ENCODE measurements at places on chromosomes 12 and 14.

GRCh38 chr12:46459861-46460545, 87.4 kb upstream of the SLC38A2 start:
- no peak for DNase-seq

DNA sequence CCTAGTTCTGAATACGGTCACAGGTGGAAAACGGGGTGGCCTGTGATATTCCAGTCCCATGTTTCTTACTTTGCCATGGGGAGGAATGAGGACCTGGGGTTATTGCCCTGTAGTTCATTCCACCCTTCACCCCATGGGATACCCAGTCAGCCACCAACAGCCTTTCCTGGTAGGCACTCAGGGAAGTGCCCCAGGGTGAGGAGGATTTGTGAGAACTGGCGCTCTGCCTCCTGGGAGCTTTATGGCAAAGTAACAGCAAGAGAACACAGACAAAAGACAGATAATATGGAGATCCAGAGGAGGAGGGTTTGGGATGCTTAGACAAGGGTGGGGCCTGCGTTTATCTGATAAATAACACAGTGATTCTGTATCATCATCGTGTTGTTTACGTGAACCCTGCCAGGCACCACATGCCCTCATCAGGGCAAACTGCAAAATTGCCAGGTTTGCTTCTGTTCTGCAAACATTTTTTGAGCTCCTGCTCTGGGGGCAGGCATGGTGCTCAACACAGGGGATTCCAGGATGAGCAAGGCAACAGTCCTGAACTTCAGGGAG, 223.5 kb downstream of the SLC41A2 start:
- DNase-seq: no peak

GRCh38 chr14:76576047-76576741, 185.1 kb upstream of the VASH1 start:
- no peak for DNase-seq

GRCh38 chr12:15966426-15966825, 55.3 kb downstream of the DERA start:
- no peak for DNase-seq

GRCh38 chr12:56084958-56085543, 5.1 kb downstream of the ERBB3 start:
- peak; percentile 18 for DNase-seq

DNA sequence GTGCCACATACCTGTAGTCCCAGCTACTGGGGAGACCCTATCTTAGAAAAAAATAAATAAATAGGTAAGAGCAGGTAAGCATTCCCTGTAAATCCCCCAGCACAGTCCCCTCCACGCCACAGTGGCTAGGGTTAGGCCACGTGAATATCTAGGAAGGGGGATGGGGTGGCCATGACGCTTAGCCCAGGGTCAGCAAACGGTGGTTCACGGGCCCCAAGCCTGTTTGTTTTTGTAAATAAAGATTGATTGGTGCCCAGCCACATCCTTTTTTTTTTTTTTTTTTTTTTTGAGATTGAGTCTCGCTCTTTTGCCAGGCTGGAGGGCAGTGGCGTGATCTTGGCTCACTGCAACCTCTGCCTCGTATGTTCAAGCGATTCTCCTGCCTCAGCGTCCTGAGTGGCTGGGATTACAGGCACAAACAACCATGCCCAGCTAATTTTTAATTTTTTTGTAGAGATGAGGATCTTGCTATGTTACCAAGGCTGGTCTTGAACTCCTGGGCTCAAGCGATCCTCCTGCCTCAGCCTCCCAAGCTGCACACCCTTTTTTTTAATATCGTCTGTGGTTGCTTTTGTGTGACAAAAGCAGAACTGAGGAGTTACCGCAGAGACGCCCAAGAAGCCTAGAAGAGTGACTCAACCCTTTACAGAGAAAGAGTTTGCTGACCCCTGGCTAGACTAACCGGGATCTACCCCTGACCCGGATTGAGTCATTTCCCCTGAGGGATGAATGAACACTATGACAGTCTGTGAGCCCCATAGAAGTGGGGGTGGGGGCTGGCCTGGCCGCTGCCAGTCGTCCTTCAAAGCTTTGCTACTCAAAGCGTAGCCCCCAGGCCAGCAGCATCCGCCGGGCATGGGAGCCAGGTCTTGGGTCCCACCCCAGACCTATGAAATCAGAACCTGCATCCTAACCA, 113.7 kb upstream of the NCOR2 start:
- DNase-seq: no peak

DNA sequence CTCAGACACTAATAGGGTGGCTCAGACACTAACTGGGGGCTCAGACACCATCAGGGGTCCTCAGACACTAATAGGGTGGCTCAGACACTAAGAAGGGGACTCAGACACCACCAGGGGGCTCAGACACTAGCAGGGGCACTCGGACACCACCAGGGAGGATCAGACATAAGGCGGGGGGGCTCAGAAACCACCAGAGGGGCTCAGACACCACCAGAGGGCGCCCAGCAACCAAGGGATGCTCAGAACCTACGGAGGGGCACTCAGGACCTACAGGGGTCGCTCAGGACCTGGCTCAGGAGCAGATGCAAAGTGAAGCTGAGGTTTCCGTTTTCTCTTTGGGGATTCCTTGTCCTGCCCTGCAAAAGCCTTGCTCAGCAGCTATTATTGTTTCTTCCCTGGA, 448.5 kb downstream of the TMEM121 start:
- DNase-seq: no peak

DNA sequence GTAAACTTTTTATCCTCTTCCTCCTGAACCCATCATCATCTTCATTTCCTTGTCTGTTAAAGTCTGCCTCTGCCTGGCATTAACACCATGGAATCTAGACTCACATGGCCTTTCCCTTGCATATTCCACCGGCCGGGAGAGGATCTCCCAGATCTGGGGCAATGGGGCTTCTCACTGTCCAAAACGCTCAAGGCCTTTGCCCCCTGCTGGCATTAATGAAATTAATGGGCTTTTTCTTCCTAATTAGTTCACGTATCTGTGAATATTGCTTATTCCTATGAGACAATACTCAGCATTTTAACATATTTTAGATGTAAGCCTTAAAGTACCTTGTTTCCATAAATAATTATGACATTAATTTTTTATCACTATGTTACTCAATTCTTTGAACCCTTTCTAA, 42.9 kb upstream of the CAPRIN2 start:
- DNase-seq: no peak

DNA sequence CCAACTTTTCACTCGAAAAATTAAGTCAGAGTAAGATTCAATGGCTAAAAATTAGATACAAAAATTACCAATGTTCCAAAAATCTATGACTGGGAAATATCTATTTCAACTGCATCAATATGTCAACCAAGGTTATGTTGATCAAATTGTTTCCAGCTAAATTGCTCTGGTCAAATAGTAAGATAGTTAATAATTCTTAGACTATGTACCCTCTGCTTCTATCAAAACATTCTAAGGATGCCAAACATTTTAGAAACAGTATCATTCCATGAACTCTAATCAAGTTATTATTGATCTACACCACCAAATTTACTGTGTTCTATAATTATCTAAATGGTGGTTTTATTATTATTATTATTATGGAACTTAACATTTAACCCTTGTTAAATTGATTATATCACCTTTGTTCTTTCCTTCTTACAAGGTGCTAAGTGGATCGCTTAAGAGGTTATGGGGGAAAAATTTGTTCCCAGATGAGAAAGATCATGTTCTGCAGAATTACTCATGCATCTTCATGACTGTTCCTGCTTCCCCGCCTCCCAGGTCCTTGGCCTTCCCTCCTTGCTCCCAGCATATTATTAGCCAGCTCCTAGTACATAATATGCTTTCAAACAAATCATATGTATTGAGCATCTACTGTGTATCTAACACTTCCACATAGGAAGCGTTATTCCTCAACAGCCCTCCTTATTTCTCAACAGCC, 240.5 kb upstream of the KRR1 start:
- no peak for DNase-seq

- no peak for DNase-seq
These were observed 16.9 kb downstream of the PPP4R3A start for GRCh38 chr14:91493169-91493568.

GRCh38 chr12:24705216-24705615, 243.7 kb downstream of the BCAT1 start:
- no peak for DNase-seq

DNA sequence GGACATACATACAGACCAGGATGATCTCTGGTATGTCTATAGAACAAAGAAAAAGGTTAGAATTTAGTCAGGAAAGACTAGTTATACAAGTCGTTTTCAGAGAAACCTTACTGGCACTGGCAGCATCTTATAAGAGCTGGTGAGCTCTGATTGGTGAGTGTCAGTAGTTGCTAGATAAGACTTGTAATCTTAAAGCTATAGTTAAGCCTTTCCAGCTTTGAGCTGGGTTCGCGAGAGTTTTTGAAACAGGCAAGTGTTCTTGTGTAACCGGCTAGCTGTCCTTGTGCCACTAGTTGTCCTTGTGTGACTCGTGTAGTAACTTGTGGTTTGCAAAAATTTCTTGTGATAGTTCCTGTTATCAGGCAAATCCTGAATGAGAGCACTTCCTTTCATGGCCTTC, 740.9 kb downstream of the GALC start:
- no peak for DNase-seq

DNA sequence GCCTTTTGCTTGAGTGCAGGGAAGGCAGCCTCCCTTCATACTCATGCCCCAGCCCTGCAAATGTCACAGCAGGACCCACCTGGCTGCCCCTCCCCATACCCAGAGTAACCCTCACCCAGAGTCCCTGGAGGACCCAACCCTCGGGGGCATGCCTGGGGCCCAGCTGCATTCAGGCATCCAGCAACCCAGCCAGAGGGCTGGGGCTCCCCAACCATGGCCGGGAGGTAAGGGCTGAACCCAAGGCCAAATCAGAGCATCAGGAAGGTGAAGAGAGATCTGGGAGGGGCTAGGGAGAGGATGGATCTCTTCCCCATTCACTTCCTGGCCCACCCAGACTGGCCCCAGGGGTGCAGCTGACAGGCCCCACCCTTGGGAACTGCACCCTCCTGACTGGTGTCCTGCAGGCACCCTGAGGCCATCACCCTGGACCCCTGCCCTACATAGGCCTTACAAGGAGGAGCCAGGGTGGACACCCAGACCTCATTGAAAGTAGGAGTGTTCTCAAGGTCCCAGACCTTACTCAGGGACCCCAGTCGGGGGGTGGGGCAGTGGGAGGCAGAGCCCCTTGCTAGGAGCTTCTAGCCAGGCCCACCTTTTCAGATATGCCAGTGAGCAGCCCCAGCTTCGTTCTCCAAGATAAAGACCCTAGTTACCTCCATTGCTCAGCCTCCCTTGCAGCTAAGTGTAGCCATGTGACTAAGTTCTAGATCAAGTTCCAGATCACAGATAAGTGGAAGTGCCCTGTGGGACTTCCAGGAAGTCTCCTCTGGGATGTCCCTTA, 849 bp upstream of the PLD4 start:
- no peak for DNase-seq

GRCh38 chr12:126198966-126199692, 1133.9 kb downstream of the AACS start:
- no peak for DNase-seq

DNA sequence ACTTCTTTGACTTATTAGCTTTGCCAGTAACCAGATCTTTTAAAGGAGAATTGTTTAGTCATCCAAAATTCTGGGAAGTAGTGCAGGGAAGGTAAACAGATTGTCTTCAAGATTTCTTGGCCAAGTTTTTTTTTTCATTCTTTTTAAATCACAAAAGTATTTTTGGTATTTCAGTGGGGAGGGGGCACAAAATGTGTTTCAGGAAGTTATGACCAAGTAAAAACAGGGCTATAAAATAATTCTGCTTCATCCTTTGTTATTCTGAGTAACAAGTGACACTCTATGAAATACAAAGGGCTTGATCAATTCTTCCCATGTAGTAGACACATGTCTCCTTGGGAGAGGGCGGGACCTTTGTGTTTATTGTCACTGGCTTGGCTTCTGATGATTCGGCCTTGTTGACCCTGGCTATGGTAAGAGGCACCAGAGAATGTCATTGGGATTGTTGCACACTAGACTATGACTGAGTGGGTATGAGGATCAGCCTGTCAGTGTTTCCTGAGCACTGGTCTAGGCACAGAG, 55.4 kb downstream of the SUSD6 start:
- no peak for DNase-seq

GRCh38 chr12:30314506-30315100, 381.1 kb downstream of the IPO8 start:
- no peak for DNase-seq

DNA sequence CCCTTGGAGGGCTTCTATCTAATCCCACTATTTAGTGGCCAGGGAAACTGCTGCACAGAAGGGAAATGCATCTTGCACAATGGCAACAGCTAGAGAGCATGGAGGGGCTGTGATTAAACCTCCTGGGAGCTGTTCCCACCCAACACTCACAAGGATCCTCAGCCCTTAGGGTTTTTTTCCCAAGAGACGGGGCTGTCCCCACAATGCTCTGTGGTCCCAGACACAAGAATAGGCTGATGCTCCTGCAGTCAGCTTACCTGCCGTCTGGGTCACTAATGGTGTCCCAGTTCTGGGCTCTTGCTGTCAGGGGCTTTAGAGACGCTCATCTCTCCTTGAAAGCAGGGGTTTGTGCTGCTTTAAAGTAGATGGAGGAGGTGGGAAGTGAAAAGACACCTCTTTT, 4.6 kb downstream of the SERPINA1 start:
- no peak for DNase-seq

DNA sequence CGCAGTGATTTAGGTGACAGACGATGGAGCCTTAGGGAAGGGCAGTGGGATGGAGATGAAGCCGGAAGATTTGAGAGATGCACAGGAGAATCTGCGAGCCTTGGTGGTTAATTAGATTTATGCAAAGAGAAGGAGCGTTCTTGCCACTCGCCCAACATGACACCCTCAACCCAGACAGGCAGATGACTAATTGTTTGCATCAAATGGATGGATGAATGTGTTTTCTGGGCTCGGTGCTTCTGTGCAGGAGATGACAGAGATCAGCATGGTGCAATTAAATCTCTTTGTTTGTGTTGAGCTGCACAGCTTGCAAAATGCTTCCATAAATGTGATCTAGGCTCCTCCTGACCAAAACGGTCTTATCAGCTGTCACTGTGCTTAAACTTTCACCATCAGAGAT, 202.3 kb upstream of the PRMT8 start:
- peak; percentile 81 for DNase-seq

- no peak for DNase-seq
These were observed 183.7 kb upstream of the NTF3 start for GRCh38 chr12:5248230-5248629.

DNA sequence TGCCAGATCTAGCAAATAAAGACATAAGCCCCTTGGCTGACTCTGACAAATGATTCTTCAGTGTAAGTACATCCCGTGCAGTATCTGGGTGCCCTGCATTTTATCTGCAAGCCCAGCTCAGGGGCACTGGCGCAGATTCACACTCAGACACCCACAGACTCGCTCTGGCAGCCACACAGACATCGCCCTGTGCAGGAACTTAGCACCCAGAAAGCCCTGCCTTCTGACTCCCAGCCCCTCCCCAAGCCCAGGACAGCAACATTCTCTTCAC, 44.9 kb upstream of the NCOR2 start:
- DNase-seq: no peak

DNA sequence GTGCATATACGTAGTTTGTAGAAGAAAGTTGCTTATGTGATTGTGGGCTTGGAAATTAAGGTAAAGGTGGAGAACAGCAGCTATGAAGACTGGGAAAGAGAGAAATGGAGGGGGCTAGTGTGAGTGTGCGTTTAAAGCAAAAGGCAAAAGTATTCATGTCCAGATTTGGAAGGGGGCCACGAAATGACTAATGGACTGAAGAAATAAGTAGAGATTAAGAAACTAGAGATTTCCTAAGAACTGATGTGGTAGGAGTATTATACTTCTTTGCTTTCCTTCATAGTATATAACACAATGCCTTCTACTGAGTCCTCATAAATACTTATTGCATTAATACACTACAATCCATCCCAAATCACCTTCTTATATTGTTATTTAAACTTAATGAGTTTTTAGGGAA, 298.6 kb upstream of the NOVA1 start:
- no peak for DNase-seq

Data from NCI-H146 (cell line).